ENCODE measurements at places on chromosomes 5 and 9.

GRCh38 chr9:99030092-99030511 is 74.8 kb upstream of the TGFBR1 start:
- no peak for DNase-seq

DNA sequence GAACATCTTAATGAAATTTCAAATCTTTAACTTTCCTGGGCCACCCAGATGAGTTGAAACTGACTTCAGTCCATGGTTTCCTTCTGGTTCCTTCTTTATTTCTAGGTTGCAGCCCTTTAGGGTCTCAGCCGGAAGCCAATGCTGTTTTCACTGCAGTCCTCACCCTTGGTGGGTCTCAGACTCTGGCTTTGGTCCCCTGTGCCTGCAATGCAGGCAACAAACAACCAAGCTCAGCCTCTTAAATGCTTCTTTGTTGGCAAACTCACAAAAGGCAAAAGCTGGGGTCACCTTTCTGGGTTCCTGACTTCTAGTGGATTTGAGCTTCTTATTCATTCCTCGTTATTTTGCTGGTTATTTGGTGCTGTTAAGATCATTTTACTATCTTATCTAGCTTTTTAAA is 19.3 kb upstream of the APC start:
- DNase-seq = no peak

- no peak for DNase-seq
Measured at GRCh38 chr9:128335914-128336313, 4.4 kb upstream of the SLC27A4 start.

DNA sequence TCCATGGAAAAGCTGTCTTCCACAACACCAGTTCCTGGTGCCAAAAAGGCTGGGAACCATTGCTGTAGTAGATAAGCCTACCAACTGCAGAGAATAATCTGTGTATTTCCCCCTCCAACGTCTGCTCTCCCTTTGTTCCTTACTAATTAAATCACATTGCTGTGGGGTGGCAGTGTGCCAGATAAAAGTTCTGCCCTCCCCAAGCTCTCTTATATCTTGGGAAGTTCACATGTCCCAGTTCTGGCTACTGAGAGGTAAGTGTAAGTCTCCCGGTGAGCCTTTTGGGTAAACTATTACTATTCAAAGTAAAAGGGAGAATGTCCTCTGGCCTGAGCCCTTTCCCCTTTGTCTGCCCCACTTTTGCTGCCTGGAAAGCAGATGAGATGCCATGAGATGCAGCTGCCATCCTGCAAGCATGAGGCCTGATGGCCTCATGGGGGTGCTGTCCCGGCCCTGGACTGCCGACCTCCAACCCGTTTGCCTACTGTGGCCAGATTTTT is 14.7 kb downstream of the ENC1 start:
- DNase-seq = no peak

DNA sequence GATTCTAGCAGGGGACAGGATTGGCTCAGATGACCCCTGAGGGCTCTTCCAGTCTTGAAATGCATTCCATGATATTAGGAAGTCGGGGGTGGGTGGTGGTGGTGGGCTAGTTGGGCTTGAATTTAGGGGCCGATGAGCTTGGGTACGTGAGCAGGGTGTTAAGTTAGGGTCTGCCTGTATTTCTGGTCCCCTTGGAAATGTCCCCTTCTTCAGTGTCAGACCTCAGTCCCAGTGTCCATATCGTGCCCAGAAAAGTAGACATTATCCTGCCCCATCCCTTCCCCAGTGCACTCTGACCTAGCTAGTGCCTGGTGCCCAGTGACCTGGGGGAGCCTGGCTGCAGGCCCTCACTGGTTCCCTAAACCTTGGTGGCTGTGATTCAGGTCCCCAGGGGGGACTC is 2.9 kb upstream of the MYOZ3 start:
- no peak for DNase-seq

GRCh38 chr9:16075696-16076095 is 522.9 kb downstream of the CCDC171 start:
- no peak for DNase-seq

DNA sequence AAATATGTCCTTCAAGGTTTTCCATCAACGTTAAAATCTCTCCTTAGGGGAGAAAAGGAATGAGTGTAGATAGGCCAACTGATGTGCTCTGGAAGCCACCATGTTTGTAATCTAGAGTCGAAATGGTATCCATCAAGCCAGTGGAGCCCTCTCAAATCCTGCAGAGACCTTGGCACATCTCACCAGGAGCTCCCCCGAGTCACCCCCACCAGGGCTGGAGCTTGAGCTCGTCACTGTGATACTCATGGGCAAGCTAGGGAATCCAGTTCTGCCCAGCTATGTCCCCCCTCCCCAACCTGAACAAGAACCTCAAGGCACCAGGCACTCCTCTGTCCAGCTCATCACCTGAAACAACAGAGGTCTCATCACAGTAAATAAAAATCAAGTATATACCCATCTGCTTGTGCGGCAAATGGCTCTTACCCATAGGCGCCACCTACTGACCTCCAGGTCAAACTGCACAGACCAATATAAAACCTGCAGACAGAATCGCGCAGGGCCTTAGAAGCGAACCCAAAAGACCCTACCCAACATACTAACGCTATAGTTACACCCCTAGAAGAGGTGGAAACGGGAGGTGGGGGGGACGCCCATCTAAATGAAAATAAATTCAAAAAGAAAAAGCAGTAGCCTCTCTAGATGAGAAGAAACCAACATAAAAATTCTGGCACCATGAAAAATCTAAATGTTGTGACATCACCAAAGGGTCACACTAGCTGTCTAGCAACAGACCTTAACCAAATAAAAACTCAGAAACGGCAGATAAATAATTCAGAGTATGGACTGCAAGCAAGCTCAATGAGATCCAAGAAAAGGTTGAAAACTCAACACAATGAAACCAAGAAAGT is 75.0 kb downstream of the TTC39B start:
- no peak for DNase-seq

DNA sequence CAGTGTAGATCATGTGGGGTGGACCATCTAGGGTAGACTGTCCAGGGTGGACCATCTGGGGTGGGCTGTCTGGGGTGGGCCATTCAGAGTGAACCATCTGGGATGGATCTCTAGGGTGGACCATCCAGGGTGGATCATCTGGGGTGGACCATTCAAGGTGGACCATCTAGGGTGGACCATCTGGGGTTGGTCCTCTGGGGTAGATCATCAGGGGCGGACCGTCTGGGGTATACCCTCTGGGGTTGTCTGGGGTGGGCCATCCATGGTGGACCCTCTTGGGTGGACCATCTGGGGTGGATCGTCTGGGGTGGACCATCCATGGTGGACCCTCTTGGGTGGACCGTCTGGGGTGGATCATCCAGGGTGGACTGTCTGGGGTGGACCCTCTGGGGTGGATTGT is 64.3 kb downstream of the KCNT1 start:
- no peak for DNase-seq

DNA sequence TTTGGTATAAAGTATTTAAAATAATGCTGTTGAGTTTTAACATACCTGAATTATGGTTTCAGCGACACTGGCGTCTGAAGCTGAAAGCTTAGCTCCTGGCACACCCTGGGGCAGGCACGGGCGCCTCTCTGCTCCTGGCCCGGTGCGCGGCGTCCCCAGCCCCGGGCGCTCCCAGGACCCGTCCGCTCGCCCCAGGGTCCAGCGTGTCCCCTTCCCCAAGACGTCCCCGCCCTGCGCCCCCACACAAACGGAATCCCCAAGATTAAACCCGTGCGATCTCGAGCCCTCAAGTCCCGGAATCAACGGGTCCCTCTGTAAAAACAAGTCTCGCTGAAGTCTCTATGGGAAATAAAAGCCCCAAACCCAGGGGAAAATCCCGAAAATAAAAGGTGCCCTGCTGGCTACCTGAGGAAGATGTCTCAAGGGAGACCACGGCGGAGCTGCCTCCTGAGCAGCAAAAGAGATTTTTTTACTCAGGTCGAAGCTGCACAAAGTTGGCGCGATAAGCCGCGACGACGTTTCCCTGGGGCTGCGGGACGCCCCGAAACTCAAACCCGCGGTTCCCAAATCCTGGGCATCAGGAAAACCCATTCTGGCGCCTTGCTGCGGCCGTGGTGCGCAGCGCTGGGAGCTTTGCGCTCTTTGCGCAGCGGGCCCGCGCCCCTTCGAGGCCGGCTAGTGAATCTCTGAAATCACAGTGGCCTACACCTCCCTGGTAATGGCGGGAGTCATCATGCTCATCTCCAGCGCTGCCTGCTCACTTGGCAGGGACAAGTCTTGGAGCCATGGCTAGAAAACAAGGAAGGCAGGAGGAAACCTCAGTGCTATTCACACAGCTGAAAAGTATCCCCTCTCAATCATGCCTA is 6.3 kb upstream of the IFNA8 start:
- no peak for DNase-seq

- DNase-seq = no peak
Measured at GRCh38 chr5:110045158-110045557, 355.4 kb downstream of the MAN2A1 start.

- DNase-seq = no peak
Measured at GRCh38 chr5:103889500-103890209, 327.1 kb upstream of the NUDT12 start.

- no peak for DNase-seq
Measured at GRCh38 chr9:126952205-126952977, 37.8 kb downstream of the RALGPS1 start.

DNA sequence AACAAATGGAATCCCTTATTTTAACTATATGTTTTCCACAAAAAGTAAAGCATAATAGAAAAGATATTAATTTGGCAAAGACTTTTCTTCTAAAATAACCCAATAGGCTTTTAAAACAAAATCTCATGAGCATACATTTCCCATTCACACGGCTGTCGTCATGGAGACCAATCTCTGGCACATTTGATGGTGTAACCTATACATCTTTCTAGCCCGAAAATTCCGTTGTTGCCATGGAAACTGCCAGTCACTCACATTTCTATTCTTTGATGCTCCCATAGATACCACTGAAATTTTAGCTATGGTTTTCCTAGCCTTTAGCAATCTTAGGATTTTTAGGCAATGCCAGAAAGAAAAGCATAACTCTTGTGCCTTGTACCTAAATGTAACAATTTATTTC is 262.9 kb upstream of the TRPM3 start:
- DNase-seq = no peak

DNA sequence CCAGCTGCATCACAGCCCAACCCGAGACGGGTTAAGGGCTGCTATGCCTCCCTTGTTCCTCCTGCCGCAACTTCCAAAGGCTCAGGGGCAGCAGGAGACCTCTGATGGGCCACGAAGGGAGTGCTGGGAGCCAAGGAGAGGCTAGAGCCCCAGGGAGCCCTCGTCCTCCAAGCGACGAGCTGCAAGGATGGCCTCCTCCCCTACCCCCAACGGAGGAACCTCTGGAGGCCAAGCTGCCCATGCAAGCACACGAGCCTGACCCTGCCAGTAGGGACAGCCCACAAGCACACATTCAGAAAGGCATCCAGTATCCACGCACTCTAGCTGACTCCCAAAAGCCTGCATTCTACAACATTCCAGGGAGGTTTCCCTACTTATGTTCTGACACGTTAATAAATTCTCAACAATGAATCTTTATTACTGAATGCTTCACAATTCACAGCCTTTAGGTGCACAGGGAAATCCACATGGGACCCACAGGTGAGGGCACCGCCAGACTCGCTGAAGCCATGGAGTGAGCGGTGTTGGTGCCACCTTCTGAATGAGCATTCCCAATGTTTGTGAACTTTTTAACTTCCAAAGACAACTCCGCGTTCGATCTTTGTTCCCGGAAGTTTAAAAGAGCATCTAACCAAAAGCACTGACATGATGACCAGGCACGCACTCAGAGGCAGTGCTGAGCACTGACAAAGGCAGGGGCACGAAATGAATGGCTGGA is 28.7 kb downstream of the IPPK start:
- DNase-seq = no peak

DNA sequence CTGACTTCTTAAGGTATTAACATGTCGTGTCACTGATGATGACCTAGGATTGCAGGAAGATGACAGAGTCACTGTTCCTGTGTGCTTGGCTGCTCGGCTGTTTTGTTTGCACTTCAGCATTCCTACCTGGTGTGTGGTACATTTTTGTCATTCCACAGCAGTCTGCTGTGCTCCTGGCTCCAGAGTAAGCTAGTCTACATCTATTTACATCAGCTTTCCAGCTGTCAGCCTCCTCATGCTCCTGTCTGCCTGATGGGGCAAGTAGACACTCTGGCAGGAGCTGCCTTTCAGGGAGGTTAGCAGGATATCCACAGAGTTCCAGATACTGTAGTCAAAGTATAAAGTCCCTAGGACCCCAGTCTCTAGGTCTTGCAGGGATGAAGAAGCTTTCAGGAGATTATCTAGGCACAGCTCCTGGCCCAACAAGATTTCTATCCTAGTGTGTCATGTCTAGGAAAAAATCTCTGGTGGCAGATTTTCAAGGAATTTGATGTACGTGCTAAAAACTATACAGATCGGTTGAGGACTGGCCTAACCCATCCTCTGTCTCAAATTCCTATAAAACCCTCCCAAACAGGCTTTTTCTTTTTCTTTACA is 28.4 kb downstream of the RUSC2 start:
- DNase-seq = no peak

DNA sequence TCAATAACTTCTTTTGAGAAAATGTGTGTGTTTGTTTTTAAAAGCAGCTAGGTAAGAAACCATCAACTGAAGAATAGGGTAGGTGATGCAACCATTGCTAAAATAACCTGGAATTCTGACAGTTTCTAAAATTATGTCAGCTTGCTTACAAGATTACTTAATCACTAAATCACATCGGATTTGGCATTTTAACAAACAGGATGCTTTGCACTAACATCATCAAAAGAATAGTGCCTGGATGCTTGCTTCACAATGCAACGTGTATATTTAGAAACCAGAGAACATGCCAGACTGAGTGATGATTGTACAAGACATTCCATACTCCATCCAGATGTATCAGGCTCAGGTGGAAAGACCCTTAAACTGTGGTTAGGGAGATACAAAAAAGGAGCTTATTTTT is 43.9 kb downstream of the PAM start:
- DNase-seq = no peak

- DNase-seq = no peak
Measured at GRCh38 chr9:26375448-26375847, 517.2 kb downstream of the CAAP1 start.

Data from NCI-H1930 (cell line).